ENCODE measurements at places on chromosomes 2 and 18.

- DNase-seq = no peak
Observed at GRCh38 chr2:144254342-144255235, 265.3 kb downstream of the ZEB2 start.

- no peak for DNase-seq
Observed at GRCh38 chr18:44046376-44046975, 634.2 kb upstream of the SETBP1 start.

- no peak for DNase-seq
Observed at GRCh38 chr2:39059366-39059952, 61.4 kb downstream of the SOS1 start.

DNA sequence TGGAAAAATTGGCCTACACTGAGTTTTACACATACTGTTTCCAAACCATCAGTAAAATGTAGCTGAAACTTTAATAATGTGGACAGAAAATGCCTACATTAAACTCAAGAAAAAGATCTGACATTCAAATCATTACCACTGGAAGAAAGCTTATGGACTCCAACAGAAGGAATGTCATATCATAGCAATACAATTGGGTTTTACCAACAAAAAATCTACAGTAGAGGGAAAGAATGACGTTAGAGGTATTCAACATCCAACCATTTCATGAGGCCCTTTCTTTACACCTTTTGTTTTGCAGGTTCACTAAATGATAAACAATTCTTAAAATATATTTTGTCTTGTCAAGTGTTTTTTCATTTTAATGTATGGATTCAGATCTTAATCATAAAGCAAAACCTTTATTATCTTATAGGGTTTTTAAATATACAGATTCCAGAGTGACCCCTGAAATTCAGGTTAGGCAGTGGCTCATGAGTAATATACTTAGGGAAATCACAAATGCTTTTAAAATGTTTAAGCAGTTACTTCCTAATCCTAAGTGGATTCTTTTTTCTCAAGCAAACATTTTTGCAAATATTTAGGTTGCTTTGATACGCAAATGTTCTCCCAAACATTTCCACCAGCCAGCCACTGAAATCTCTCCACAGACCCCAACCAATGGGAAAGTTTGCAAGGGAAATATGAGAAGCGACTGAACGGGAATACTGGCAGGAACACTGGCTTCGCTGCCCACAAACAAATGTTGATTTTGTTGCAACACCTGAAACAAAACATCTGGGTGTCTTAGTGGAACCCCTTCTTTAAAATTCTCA, 168.7 kb downstream of the TCF4 start:
- no peak for DNase-seq

DNA sequence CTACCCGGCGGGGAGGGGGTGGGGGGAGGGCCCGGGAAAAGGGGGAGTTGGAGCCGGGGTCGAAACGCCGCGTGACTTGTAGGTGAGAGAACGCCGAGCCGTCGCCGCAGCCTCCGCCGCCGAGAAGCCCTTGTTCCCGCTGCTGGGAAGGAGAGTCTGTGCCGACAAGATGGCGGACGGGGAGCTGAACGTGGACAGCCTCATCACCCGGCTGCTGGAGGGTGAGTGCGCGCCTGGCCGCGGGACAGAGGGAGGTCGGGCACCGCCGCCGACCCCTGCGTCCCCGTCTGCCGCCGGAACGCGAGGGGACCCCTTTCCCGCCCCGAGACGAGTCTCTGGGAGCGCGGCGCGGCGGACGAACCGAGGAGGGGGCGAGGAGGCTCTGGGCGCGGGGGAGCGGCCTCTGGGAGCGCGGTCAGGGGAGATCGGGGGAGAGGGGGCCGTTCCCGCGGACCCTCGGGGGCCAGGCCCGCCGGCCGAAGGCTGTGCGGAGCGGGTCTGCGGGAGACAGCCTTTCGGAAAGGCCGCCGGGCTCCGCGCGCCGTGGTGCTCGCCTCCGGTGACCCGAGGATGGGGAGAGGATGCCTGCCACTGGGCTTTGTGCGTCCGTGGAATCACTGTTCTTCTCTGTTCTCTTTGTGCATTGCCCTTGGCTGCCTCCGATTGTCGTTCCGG, 463 bp downstream of the PPP1CB start:
- DNase-seq = peak; percentile 43

GRCh38 chr18:75531851-75532459, 104.5 kb upstream of the SMIM21 start:
- no peak for DNase-seq

- DNase-seq = peak; percentile 26
Observed at GRCh38 chr18:32714571-32715148, 58.2 kb downstream of the KLHL14 start.

DNA sequence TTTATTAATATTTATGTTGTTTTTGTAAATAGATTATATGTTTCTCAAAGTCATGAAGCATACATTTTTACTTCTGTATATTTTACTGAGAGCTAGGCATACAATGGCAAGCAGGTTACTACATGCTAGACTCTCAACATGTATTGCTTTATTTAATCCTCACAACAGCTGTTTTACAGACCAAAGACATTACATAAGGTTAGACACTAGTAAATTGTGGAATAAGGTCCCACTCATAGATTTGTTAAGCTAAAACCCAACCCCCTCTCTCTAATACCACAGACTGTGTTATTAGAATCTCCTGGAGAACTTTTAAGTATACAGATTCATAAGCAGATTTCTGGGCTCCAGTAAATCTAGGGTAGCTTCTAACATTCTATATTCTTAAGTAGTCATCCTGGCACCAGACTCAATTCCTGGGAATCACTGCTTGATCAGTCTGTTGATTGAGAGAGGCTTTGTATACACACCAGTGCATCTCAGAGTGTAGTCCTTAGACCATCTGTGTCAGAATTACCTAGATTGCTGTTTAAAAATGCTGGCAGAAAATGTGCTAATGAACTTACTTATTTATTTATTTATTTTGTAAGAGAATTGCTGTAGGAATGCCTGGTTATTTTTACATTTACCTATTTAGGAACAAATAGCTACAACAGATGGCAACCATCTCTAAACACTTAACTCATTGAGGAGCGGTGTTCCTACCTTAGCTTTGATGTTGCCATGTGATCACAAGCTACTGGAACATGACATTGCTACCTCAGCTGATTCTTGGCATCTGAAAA, 153.5 kb upstream of the CAVIN2 start:
- no peak for DNase-seq

- DNase-seq = no peak
Observed at GRCh38 chr2:238501311-238501710, 74.6 kb downstream of the ASB1 start.

GRCh38 chr2:239382384-239382880, 18.4 kb downstream of the HDAC4 start:
- DNase-seq = no peak

DNA sequence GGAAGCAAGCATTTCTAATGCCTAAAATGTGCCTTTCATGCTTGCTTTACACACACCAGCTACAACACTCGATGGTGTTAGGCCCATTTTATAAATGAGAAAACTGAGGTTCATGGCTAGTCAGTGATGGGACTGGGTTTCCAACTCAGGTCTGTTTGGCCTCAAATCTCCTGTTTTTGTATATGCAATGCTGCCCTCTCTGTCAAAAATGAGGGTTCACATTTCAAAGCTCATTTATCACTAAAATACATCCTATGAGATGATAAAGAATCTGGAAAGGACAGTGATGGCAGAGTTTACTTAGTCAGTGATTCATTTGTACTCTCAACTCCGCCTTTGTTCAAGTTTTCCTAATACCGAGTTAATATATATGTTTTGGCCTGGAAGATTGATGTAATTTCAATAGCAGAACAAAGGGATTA, 92.3 kb downstream of the KCTD1 start:
- DNase-seq = no peak

DNA sequence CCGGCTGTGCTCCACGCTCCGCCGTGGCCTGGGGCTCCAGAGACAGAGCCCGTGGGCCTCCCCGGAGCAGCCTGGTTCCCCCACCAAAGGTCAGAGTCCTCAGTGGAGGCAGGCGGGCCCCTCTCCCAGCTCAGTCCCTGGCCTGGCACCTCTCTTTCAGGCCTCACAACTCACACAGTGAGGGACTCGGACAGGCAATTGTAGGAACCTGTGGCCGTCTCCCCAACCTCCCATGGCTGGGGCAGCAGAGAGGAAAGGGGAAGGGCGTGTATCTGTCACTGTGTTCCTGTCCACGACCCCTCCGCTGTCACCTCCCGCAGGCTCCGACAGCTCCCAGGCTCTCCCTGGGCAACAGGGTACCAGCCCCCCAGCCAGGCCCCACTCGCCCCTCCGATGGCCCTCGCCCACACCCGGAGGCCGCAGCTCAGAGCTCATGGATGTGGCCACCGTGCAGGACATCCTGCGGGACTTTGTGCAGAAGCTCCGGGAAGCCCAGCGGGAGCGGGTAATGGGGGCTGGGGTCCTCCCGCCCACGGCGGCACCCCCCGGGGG, 32.4 kb upstream of the SNED1 start:
- no peak for DNase-seq

DNA sequence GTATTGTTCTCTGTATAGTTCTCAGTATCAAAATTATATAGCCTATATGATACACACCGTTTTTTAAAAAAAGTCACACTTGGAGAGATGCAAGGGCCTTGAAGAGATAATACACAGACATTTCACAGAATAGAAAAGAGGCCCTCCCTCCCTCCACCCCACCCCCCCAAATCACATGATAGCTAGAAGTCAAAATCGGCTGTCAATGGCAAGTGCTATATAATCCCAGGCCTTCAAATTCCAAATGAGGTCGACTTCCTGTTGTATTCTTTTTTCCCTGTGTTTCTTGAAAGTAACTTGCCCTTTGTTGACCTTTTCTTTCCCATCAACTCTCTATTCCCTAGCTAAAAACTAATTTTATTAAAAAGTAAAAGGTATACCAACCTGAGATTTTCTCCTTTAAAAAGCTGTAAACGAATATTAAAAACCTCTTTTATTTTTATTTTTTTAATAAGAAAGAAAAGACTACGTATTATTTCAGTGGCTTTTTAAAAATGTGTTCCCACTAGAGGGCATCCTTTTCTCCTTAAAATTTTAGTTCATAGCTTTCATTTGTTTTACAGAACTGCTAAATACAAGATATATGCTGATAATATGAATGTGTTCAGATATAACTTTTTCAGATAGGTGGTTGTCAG, 46.6 kb downstream of the KCMF1 start:
- DNase-seq = no peak

- no peak for DNase-seq
Observed at GRCh38 chr2:70536517-70537055, 17.0 kb downstream of the TGFA start.

GRCh38 chr2:185785851-185786473, 47.4 kb downstream of the FSIP2 start:
- no peak for DNase-seq

- DNase-seq = no peak
Observed at GRCh38 chr18:7830468-7830867, 263.4 kb downstream of the PTPRM start.

DNA sequence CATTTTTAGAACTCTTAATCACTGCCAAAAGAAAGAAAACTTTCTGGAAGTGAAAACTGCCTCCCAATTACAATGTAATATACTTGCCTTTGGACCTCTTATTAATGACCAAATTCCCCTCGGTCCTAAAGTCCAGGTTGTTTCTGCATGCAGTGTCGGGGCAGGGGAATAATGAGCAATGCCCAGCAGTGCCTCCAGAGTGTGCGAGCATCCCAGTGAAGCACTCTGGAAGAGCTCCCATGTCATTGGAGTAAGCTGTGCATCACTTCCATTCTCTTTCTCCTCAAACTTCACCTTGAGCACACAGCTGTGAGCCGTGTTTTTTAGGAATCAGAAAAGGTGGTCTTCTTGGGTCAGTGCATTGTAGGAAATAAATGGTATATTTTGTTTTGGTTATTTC, 107.1 kb downstream of the SH3RF3 start:
- DNase-seq = no peak

GRCh38 chr2:65640793-65641103, 208.3 kb upstream of the SPRED2 start:
- DNase-seq = no peak

DNA sequence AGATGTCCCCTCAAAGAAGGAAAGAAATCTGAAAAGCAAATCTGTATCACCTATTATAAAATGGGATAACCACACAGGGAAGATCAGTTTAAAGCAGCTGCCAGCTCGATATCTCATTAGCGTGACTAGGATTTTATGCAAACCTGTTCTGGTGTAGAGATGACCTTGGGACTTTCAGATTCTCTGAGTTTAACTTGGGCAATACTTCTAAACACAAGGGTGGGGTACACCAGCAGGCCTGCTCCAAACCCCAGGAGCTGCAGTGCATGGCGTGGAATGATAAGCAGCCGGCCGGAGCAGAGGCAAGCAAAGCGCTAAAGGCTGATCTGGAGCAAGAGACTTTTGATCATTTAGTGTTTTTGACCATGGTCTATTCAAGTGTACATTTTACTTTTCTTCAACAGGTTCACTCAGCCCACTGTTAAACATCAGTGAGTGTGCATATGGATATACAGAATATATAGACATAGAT, 4.7 kb downstream of the SERTAD2 start:
- DNase-seq = no peak

DNA sequence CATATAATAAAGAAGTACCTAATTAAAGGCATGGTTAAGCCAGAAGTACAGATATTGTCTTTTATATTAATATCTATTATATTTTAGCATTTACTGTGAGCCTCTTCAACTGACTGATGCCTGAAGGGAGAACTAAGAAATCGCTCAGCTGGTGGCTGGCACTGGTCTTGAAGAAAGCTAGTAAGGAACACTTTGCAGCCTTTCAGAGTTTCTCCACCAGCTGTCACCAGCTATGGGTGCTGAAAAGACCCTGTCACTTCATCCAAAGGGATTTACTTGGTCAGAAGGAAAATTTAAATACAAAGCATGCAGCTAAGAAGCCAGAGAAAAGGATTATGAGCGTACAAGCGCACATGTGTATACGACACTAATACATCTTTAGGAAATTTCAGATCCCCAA, 525.9 kb downstream of the TMEM182 start:
- DNase-seq = no peak

DNA sequence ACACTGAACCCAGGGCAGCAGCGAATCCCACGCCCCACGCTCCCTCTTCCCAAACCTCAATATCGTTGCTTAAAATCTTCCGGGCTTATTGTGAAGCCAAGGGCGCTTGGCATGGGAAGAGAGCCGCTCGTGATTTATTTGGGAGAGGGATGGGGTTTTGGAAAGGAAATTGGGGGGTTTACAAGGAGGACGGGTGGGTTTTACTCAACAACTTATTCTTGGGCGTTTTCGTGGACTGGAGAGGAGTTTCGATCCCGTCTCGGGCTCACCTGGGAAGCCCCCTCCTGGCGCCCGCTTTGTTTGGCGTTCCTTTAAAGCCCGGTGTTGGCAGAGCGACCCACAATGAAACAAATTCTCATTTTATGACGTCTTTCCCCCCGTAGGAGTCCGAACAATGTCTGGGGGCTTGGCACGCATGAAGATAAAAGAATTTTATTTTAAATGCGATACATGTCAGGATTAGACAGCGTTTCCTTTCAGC, 135.3 kb downstream of the INSIG2 start:
- DNase-seq = no peak

- no peak for DNase-seq
Observed at GRCh38 chr18:78898066-78898465, 81.6 kb upstream of the SALL3 start.

GRCh38 chr2:240363746-240364581, 71.5 kb upstream of the GPC1 start:
- no peak for DNase-seq
